ENCODE measurements at places on chromosomes 2 and 18. TPM values are rescaled to one million over a fixed set of nuclear protein-coding genes. Genes with fewer than 3 reads are reported as not detected.

Gene SP100
- total RNA-seq, result 84.4 TPM

Gene IL1RL2
- total RNA-seq, result 0.33 TPM

DNA sequence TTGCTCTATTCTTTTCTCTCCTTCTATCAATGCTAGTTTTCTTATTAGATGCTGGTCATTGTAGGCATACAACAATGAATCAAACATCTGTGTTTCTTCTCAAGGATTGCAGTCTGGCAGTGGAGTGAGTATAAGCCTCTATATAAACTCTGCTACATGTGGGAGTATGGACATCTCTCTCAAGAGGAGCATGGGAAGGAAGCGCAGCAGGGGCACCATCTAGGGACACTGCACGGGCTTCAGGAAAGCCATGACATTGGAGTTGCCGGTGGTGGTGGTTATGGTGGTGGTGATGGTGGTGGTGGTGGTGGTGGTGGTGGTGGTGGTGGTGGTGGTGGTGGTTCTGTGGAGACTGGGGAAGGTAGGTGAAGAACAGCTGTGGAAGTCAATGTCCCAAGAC lies 462.6 kb downstream of the RNF144A start:
- no peak for DNase-seq

Gene ANKAR
- 3.2 TPM for total RNA-seq

DNA sequence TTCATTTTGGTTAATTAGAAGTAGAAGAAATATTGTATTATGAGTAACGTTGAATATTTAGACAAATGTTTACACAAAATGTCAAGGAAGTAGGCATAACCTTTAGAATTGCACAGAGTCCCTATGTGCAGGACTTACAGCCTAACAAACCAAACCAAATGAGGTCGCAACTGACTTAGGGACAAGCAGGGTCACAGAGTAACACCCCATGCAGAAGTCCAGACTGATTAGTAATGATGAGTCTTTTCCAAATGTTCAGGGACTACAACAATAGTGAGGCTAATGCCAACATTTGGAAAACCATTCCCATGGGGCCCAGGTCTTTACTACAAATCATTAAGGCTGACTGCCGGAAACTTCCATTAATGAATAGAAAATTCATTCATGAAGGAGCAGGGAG lies 452.5 kb upstream of the CHAC2 start:
- no peak for DNase-seq

- no peak for DNase-seq
Observed at GRCh38 chr2:225196579-225196978, 154.3 kb upstream of the DOCK10 start.

DNA sequence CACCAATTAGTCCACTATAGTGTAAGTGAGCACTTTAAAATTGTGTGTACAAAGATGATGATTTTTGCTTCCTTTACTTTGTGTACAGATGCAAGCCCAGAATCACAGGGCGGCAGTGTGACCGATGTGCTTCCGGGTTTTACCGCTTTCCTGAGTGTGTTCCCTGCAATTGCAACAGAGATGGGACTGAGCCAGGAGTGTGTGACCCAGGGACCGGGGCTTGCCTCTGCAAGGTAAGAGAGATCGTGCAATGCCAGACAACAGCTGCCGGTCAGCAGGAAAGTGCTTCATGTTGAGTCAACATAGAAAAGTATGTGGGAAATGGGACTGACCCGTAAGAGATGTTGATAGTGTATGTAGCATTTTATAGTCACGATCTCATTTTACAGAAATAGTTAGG lies 156.8 kb upstream of the TTC39C start:
- DNase-seq, result no peak

DNA sequence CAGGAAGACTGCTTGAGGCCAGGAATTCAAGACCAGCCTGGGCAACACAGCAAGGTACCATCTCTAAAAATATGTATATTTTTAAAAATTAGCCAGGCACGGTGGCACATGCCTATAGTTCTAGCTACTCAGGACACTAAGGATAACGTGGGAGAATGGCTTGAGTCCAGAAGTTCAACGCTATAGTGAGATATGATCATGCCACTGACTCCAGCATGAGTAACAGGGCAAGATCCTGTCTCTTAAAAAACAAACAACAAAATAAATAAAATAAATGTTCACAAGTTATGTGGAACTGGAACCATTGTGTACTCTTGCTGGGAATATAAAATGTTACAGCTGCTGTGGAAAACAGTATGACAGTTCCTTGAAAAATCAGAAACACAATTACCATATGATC lies 47.2 kb downstream of the USP34 start:
- no peak for DNase-seq

GRCh38 chr2:32008805-32009515 lies 1.8 kb downstream of the MEMO1 start:
- DNase-seq, result no peak

Gene MEIS1
- not detected for total RNA-seq

DNA sequence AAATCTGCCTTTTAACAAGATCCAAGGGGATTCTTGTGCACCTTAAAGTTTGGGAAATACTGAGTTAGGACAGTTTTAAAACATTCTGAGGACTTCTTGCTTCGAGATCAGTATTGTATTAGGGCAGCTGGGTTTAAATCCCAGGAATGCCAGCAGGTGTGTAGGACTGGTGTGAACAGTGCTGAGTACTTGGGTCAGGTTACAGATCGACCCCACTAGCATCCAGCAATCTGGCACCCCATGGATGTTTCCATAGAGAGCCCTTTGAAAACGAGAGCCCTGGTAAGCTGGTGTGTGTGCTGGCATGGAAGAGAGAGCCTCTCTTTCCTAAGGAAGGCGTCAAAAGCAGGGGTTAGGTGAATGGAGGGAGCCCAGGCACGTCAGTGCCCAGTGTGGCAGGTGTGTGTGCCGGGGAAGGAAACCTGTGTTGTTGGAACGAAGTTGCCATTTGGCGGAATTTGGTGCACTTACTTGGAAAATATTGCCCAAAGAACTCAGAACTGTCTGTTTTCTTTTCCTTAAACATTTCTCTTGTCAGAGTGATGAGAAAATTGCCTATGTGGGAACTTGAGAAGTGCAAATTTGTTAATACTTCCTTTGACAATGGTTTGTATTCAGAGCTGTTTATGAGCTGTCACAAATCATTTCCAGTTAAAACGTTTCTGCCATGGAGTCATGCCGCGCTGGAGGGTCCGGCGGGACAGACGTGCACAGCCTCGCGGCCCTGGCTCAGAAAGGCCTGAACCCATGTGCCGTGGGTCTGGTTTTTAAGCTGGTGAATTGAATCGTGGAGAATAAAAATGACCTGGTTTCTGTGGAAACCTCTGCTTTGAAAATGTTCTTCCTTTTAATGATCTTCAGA lies 38.1 kb downstream of the LDLRAD4 start:
- no peak for DNase-seq

DNA sequence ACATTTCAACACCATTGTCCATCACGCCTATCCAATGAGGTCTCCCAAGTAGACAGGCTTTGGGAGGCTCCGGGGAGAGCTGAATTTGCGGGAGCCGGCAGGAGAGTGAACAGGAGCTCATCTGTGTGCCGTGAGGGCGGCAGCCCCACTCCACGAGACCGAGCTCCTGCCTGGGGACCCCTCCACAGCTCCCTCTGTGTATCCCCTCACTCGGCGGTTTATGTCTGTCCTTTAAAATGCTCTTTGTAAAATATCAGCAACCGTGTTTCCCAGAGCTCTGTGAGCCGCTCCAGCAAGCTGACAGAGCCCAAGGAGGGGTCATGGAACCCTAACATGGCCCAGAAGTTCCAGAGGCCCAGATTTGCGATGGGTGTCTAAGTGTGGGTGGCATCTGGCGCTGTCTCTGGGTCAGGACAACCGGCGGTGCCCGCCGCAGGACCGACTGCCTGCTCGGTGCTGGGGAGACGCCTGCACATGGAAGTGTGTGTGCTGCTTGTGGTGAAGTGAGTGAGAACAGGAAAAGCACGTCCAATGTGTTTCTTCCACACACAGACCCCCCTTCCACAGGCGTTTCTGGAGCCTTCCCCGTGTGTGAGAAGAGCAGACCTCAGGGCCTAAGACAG lies 34.8 kb downstream of the SLC66A2 start:
- no peak for DNase-seq

GRCh38 chr2:182548031-182548950 lies 121.5 kb upstream of the PDE1A start:
- no peak for DNase-seq

Gene HOXD4
- total RNA-seq, result not detected

Gene EN1
- total RNA-seq, result not detected

DNA sequence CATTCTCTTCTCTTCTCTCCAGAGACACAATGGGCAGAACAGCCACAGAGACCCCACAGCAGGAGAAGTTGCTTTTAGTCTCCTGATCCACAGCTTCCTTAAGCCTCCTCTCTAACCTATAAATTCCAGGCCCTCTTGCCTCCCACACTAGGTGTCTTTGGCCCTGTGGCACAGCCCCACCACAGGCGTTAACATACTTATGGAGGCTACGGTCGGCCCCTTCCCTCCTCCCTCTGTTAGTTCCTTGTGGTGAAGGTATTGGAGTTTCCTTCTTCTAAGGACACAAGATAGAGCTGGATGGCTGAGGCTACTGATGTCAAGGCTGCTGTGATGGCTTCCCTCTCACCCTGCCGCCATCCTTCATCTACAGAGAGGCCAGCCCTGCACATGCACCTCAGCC lies 123.5 kb upstream of the ACAA2 start:
- no peak for DNase-seq

GRCh38 chr18:53644799-53645471 lies 579.5 kb downstream of the MBD2 start:
- no peak for DNase-seq

DNA sequence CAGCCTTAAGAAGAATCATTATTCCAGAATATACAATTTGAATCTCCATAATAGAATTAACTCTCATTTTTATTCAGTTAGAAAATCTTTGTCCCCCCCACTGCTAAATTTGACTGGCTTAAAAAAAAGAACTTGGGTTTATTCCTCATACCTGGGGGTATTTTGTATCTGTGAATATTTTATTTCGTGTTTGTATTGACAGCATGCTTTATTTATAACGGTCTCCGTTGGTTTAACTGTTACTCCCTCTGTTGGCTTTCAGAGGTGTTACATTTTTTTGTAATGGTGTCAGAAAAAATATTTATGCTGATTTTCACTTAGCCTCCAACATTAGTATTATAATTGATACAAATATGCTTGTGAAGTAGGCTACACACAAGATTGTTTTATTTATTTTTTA lies 109.1 kb downstream of the HAUS1 start:
- DNase-seq, result no peak

DNA sequence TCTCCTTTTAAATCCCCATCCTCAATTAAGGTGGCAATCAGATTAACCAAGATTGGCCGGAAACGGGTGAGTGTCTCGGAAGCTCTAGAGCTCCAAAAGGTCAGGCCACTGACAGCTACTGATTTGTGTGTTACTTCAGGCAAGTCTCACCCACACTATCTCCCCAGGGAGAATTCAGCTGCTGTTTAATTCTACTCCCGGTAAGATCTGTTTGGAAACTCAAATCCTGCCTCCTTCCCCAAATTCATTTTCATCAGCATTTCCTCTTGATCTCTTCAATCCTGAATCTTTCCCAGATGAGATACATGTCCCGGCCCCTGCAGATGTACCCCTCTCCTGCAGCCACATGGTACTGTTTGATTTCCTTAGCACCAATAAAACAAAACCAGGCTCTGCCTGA lies 34.9 kb downstream of the EFR3B start:
- no peak for DNase-seq

- DNase-seq, result no peak
Observed at GRCh38 chr18:2641638-2642037, 13.9 kb upstream of the SMCHD1 start.
